ENCODE measurements at places on chromosomes 7 and 10. TPM values are rescaled to one million over a fixed set of nuclear protein-coding genes. Genes with fewer than 3 reads are reported as not detected.

Gene GBX1
- not detected for total RNA-seq

Gene ZNF511
- 23.6 TPM for total RNA-seq

Gene C10orf90
- 0.17 TPM for total RNA-seq

DNA sequence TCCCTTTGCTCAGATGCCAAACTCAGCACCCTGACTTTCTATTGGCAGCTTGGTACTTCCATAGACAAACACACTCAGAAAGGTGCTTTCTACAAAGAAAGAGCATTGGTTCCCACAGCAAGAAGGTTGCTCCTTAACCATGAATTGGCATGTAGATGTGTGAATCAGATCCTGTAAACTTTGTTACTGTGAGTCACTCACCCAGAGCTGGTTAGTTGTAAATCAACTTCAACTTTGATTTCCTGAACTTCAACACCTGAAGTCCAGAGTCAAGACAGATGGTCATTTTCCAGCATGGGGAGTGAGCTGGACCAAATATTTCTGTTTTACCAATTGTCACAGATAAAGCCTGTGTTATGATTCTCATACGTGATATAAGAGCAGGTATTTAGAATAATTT, 797.2 kb downstream of the TNS3 start:
- DNase-seq: peak; percentile 84

- DNase-seq: peak; percentile 51
Measured at GRCh38 chr7:119007236-119007635, 782.7 kb downstream of the ANKRD7 start.

GRCh38 chr10:103168438-103168837, 24.6 kb downstream of the NT5C2 start:
- DNase-seq: peak; percentile 54

DNA sequence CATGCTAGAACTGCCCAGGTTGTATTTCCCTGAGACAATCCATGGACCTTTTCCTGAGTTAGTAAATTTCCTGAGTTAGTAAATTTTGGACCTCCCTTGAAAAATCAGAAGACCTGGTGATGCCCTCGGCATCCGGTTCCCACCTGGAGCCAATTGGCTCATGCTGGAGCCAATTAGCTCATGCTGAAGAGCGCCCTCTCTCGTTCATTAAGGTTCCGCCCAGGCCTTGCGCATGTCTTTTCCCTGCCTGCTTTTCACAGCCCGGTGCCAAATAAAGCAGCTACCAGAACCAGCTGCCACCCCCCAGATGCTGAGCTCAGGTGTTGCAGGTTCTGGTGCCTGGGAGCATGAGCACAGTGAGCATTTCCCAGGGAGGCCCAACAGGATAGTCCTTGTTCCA, 96.2 kb downstream of the APBB1IP start:
- no peak for DNase-seq

- no peak for DNase-seq
Measured at GRCh38 chr7:47583739-47584535, 2.0 kb upstream of the TNS3 start.

- no peak for DNase-seq
Measured at GRCh38 chr7:125605241-125605640, 675.6 kb upstream of the POT1 start.

DNA sequence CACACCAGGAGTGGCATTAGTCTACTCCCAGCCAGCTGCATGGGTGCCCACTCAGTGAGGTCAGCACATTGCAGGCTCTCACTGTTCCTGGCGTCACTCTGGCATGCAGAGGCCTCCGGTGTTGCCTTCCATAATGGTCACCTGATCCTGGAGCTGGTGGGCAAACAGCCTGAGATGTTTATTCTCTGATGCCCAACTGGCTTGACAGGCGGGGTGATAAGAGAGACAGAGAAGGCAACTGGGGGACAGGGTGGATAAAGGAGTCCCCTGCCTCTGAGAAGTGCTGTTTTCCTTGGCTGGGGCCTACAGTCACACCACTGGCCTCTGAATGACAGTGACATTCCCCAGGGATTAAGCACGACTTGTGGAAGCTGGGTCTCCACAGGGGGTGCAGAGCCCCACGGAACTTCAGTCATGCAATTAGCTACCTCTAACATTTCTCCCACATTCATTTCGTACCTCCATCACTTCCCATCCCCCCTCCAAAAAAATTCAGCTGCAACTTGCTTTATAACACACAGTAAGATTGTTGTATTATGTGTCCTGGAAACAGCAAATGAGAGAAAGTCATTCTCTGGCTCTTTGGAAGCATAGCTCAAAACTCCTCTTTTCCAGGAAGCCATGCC, 7.1 kb upstream of the RBM20 start:
- no peak for DNase-seq

- DNase-seq: no peak
Measured at GRCh38 chr7:112052498-112052897, 153.7 kb downstream of the DOCK4 start.
